ENCODE measurements at places on chromosomes 5 and 9. TPM values are rescaled to one million over a fixed set of nuclear protein-coding genes. Genes with fewer than 3 reads are reported as not detected.

DNA sequence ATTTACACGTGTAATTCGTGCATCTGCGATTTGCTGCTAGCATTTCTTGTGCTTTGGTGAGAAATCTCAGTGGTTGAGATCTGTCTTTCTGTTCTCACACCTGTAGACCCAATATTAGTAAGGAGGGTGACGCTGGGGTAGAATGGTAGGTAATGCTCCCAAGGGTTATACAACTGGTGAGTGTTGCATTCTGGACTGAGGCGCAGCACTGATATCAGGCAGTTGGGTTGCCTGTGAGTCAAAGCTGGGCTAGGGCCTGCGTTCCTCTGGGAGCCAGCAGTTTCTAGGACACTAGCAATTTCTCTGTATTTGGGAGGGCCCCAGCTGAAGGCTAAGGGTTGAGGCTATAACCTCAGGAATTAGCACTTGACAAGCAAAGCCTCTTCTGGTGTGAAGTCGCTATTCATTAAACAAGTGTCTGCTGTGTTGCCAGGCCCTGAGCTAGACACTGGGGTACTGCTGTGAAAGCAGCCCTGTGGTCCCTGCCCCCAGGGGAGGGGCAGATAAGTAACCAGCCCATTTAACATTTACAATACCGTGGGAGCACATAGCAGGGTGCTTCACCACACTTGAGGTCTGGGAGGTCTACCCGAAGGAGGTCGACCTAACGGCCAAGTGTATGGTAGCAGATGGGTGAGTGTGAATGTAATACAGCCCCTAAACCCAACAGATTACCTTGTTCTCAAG, 28.7 kb downstream of the LARP1 start:
- H3K4me1 ChIP-seq: peaks cover 9% of the 10 kb centered on the region
- no peak overlapping the region for H3K4me3 ChIP-seq

The ABCA2 gene
- 25.5 TPM for total RNA-seq

GRCh38 chr5:102796498-102796897, 41.4 kb downstream of the PAM start:
- H3K36me3 ChIP-seq: no peaks in the 10 kb centered on the region
- H3K27ac ChIP-seq: no peak overlapping the region
- no peaks in the 10 kb centered on the region for H3K4me1 ChIP-seq
- no peak for DNase-seq
- H3K27me3 ChIP-seq: no peaks in the 10 kb centered on the region

DNA sequence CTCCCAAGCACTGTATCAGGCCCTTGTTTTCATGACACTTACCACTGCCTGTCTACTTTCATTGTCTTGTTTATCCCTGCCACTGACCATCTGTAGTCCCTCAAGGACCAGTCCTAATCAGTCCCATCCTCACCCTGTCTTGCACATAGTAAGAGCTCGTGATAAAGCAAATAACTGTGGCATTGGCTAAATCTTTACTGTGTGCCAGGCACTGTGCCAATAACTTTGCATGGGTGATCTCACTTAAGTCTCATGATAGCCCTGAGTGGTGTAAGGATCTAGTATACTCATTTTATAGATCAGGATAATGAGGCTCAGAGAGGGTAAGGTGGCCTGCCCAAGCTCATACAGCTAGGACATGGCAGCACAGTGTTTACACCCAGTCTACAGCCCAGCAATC, 5.6 kb downstream of the CDX1 start:
- H3K27me3 ChIP-seq: no peaks in the 10 kb centered on the region
- no peak overlapping the region for H3K4me3 ChIP-seq
- H3K27ac ChIP-seq: no peak overlapping the region
- H3K36me3 ChIP-seq: no peaks in the 10 kb centered on the region
- H3K4me1 ChIP-seq: peaks cover 4% of the 10 kb centered on the region

DNA sequence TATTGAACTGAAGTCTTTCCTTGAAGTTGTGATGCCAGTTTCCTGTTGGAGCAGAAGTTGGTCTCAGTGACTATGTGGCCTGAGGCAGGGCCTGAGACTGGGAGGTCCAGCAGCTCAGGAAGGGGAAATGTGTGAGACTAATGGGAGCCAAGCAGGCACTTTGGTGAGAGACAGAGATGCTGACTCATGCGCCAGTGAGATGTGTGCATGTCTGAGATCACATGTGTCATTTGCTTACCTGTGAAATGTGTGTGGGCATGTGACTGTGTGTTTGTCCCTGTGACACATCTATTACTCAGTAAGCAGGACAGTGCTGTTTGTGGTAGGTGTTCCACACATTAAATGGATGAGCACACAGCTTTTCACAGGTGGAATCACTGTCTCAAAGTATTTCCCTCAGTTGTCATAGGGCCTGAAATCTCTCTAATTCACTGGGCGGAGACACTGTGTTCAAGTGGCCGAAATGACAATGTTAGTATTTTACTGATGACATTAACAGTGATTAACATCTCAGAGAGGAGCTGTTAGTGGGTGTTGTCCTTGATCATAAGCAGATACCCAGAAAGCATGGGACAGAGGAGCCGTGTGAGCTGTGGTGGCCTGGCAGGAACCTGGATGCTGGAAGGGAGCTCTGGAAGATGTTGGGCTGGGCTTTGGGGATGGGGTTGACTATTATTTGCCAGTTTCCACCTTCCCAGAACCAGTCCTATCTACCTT, 7.4 kb downstream of the NPR2 start:
- no peak overlapping the region for H3K27ac ChIP-seq
- H3K27me3 ChIP-seq: no peaks in the 10 kb centered on the region
- H3K4me1 ChIP-seq: peaks cover 5% of the 10 kb centered on the region
- no peaks in the 10 kb centered on the region for H3K36me3 ChIP-seq
- no peak overlapping the region for H3K4me3 ChIP-seq
- no peak for DNase-seq

- H3K36me3 ChIP-seq: no peaks in the 10 kb centered on the region
- no peak overlapping the region for H3K27ac ChIP-seq
- no peaks in the 10 kb centered on the region for H3K27me3 ChIP-seq
These were observed 19.6 kb upstream of the LIX1 start for GRCh38 chr5:97162045-97162444.

DNA sequence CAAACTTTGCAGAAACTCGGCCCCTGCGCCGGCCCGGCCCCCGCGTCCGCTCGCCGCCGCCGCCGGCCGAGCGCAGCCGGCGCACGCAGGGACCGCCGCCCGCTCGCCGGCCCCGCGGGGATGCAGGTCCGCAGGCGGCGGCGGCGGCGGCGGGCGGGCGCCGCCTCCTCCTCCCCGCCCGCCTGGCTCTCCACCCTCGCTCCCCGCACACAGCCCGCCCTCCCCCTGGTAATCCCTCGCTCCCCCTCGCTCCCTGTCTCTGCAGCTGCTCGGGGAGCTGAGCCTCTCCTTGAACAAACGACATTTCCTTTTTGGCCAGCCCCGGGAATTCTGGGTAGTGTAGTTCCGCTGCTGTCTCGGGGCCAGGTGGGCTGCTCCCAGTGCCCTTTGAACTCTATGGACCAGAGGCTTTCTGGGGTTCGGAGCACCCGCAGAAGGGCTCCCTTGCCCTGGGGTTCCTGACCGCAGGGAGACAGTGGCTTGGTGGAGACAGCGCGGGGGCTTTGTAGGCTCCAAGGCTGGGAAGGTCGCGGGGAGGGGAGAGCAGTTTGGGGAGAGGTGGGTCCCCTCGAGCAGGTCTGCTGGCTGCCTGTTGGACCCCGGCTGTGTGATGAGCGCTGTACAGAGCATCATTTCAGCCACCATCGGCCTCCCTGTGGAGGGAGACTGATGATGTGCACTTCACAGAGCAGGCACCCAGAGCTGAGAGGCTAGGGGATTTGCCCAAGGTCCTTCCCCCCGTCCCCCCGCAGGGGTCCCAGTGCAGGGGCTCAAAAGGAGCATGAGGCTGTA, 1.8 kb upstream of the FAM78A start:
- no peaks in the 10 kb centered on the region for H3K27me3 ChIP-seq
- H3K4me1 ChIP-seq: peaks cover 14% of the 10 kb centered on the region
- H3K36me3 ChIP-seq: no peaks in the 10 kb centered on the region
- no peak overlapping the region for H3K27ac ChIP-seq
- peak; percentile 73 for DNase-seq

DNA sequence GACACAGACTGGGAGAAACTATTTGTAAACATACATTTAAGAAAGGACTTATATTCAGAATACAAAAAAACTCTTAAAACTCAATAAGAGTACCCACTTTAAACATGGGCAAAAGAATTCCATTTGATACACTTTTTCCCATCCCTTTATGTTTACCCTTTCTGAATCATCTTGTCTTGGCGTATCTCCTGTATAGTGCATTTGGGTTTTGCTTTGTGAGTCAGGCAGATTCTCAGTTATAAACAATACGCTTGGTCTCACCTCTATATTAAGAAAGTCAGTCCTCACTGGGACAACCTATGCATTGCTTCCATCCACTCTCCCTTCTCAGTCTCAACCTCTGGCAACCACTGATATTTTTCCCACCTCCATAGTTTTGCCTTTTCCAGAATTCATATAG, 27.3 kb upstream of the ADAMTS6 start:
- H3K4me3 ChIP-seq: no peak overlapping the region
- no peak overlapping the region for H3K27ac ChIP-seq
- no peaks in the 10 kb centered on the region for H3K36me3 ChIP-seq
- no peak for DNase-seq
- H3K27me3 ChIP-seq: no peaks in the 10 kb centered on the region

The SPINK7 gene
- total RNA-seq: not detected
